ENCODE measurements at places on chromosomes 1 and 21.

DNA sequence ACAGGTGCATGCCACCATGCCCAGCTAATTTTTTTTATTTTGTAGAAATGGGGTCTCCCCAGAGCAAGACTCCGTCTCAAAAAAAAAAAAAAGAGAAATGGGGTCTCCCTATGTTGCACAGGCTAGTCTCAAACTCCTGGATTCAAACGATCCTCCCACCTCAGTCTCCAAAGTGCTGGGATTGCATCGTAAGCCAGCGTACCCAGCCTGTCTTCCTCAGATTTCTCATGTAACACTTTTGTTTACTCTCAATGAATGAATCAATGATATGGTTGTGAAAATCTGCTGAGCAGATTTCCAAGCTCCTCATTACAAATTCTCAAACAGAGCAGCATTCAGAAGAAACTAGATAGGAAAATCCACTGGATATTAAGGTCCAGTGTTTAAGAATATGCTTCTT, 6.6 kb downstream of the CMPK1 start:
- DNase-seq, result no peak

DNA sequence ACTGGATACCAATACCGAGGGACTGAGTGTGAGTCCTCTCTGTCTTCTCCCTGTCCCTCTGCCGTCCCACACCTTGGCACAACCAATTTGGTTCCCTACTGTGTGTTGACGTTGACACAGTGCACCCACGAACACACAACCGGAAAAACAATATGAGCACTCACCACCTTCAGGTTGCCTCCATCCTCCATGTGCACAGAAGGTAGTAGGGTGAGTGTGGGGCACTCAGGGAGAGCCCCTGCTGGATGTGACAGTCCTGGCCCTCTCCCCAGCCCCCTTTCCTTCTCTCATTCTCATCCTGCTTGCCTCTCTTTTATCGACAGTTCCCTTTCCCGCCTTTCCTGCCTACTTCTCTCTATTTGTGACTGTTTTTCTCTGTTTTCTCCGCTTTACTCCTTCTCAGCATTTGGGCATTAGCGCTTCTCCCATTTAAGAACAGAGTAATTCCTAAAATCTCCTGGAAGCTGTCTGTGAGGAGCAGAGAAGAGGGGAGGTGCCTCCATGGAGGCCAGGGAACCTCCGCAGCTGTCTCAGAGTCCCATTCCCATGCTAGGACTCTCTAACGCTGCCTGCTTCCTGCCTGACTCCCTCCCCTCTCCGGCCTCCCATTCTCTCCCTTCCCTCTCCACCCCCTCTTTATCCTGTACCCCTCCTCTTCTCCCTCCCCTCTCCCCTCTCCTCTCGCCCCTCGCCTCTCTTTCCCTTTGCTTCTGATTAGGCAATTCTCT, 16.4 kb downstream of the CADM3 start:
- no peak for DNase-seq

DNA sequence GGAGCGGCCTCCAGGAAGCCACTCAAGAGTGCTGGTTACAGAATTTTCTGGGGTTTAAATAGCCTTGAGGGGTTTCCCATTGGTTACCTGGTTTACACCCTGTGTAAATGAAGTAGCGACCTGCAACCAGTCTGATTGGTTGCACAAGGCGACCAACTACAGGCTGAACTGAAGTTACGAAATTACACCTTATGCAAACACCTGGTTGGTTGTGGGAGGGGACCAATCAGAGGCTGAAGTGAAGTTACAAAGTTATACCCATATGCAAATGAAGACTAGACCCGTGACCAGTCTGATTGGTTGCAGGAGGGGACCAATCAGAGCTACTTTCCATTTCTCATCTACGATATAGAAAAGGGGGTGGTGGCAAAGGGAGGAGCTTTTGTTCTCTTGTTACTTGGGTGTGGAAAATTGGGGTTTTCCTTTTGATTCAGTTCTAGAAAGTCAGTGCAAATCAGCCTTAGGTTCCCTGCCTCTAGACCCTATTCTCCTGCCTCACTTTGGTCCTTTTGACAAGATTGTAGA, 22.2 kb upstream of the C1orf174 start:
- no peak for DNase-seq

DNA sequence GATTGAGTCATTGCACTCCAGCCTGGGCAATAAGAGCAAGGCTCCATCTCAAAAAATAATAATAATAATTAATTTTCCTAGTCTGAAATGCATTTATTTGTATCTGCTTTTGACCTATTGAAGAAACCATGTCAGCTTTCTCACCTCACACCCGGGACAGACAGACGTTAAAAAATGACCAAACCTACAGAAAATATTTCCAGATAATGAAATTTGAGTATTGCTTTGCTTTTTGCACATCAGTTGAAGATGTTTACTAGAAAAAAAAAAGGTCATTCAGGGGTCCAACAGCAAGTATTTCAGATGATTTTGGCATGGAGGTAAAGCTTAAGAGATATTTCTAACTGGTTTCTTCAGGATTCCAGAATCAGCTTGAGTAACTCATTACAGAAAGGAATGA, at the start of gene OR6K6:
Gene OR6K6 (plus strand): TSS at position 301 of the 400 bp plus-strand sequence. CDS start 168 bp downstream, outside the sequence.
- DNase-seq, result no peak

DNA sequence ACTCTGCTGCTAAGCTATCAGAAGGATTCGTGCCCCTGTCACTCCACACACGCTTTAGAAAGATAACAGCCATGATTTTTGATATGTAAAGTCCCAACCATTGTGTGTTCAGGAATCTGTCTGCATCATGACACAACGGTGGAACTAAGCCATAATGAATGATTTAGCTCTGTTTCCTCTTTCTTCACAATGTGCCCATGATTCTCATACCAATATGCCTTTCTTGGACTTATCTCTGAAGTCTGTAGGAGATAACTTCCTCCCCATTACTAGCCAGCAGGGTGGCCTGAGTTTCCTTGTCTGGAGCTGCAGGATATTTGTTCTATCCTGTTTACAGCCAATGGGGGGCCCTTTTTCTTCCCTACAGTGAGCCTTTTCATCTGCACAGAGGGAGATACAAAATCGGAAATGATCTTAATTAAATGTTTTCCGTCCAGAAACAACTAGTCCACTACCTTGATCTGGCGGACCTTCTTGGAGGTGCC, 511.7 kb downstream of the USP25 start:
- DNase-seq, result no peak

- DNase-seq, result no peak
These were observed 75.0 kb downstream of the IGSF21 start for GRCh38 chr1:18182398-18183160.

GRCh38 chr1:234515411-234515810, 36.4 kb upstream of the TARBP1 start:
- no peak for DNase-seq

- no peak for DNase-seq
These were observed 95.1 kb downstream of the SIPA1L2 start for GRCh38 chr1:232534552-232535517.

GRCh38 chr1:15958793-15959192, 17.1 kb downstream of the ZBTB17 start:
- DNase-seq, result no peak

DNA sequence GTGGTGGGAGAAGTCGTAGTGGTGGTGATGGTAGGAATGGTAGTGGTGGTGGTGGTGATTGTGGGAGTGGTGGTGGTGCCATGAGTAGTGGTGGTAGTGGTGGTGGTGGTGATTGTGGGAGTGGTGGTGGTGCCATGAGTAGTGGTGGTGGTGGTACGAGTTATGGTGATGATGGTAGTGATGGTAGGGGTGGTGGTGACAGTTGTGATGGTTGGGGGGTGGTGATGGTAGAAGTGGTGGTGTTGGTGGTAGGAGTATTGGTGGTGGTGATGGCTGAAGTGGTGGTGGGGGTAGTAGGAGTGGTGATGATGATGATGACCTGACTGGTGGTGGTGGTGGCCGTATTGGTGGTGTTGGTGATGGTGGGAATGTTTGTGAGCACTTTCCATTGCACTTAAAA, 107.1 kb downstream of the DISC1 start:
- no peak for DNase-seq

GRCh38 chr1:2986549-2987305, 34.5 kb upstream of the ACTRT2 start:
- DNase-seq, result no peak

- DNase-seq, result no peak
These were observed 167.7 kb upstream of the TNR start for GRCh38 chr1:175911138-175911537.

- DNase-seq, result no peak
These were observed 61.1 kb downstream of the TOMM20 start for GRCh38 chr1:235067396-235068157.

DNA sequence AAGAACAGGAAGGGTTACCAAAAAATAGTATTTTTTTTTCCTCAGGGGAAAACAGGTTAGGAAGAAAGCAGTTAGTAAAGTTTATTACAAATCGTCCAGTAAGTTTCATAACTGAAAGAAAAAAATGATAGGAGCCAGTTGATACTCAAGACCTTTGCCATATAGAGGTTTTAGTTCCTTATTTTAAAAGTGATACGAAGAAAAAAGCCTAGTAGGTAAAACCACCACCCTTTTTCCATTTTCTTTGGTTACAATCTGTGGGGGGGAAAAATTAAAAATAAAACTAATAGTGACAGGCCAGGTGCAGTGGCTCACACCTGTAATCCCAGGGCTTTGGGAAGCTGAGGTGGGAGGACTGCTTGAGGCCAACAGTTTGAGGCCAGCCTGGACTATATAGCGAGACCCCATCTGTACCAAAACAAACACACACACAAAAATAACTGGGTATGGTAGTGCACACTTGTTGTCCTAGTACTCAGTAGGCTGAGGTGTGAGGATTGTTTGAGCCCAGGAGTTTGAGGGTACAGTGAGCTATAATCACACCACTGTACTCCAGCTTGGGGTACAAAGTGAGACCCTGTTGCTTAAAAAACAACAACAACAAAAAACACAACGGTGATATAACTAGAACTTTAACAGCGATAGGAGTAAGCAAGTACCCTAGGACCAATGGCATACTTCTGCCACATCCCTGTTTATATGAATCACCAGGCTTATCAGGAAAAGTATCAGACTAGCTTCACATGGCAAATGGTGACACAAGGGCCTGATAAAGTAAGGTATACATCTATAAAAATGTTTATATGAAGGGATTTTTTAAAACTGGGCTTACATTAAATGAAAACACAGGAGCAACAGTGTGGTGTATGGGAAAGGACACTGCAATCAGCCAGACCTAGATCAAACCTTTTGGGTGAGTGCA, 5.4 kb downstream of the TMEM59 start:
- no peak for DNase-seq

GRCh38 chr1:2555634-2556276, 416 bp upstream of the TNFRSF14 start:
- DNase-seq, result peak; percentile 55

GRCh38 chr1:9100471-9101043, 28.3 kb downstream of the GPR157 start:
- DNase-seq, result no peak

DNA sequence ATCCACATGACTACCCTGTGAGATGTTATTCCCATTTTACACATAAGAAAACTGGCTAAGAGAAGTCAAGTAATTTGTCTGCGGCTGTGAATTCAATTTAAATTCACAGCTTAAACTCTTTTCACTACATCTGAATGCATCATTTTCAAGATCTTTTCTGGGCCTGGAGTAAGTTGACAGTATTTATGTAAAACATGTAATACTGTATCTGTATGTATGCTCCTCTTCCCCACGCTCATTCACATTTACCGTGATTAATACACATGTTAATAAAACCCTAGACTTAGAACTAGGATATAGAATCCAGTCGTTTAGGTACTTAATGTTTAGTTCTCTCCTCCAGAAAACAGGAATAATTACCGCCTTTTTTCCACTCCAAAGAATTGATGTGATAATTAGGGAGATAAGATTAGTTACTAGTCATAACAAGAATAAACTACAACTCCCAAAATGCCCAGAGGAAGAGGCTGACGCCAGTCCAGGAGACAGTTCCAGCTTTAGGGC, 442 bp upstream of the PPP1R12B start:
- DNase-seq, result no peak

GRCh38 chr1:2042830-2043773, 7.1 kb upstream of the PRKCZ start:
- DNase-seq, result no peak

GRCh38 chr1:242187816-242188215, 188.9 kb upstream of the MAP1LC3C start:
- no peak for DNase-seq

DNA sequence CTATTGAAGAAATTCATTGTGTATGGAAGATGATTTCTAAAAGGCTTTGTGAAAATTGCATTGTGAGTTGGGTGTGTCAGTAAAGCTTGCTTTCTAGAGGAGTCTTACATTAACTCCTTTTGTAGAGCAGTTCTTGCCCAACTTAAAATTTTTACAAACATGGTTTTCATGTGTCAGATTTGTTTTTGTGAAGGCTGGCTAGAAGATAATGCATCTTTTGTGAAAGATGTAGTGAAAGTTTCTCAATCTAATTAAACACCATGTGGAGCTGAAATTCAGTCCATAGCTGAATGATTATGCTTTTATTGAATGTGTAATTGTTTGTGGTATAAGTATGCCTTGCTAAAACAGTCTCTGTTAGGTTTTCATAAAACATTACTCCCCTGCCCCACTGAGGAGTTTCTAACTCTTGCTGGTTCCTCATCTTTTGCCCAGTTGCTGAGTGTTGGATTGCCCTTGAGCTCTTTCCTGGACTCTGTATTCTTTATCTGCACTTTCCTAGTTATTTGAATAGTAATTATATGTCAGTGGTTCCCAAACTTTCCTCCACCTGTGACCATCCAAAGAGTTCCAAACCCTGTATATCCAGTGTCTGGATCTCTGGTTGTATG, 38.0 kb downstream of the KCTD3 start:
- DNase-seq, result no peak

DNA sequence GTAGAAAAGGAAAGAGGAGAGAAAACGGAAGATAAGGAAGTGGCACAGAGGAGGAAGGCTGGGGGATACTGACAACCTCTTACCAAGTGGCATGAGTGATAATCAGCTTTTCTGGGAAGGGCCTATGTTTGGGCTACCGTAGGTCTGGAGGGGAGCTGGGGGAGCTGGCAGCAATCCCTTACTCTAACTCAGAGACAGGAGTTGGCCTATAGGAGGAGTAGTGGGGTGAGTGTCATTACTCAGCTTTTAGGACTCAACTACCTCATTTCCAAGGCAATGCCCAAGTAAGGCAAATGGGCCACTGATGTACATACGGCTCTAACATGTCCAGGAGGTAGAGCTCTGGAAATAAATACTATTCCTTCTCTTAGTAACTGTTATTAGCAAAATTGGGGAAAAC, 48.7 kb upstream of the DMRTA2 start:
- DNase-seq, result no peak

- peak; percentile 23 for DNase-seq
These were observed 10.9 kb downstream of the MORC3 start for GRCh38 chr21:36330904-36331303.

DNA sequence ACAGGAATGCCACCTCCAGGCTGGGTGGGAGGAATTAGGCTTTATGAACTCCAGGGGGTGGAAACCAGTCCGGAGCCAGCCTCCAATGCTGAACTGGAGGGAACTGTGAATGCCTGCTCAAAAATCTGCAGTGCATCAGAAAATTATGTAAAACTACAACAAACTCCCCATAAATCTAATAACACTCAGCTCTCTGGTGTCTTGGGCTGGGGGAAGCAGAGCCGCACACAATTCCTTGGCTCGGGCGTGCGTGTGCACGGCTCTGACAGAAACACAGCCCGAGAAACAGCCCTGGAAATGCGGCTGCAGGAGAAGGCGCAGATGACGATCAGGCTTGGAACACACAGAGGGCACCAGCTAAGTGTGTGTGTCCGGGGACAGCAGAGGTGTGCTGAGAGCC, 127.6 kb upstream of the VAMP3 start:
- DNase-seq, result no peak

- DNase-seq, result no peak
These were observed 579.7 kb downstream of the PLA2G4A start for GRCh38 chr1:187408212-187409004.
